Inflammatory macrophage treated with lipopolysaccharide for 4 hours (primary cell): ENCODE measurements at places on chromosomes 6 and 20.
A peak's percentile ranks its signal among the peaks of the same experiment; 100 is the strongest.

DNA sequence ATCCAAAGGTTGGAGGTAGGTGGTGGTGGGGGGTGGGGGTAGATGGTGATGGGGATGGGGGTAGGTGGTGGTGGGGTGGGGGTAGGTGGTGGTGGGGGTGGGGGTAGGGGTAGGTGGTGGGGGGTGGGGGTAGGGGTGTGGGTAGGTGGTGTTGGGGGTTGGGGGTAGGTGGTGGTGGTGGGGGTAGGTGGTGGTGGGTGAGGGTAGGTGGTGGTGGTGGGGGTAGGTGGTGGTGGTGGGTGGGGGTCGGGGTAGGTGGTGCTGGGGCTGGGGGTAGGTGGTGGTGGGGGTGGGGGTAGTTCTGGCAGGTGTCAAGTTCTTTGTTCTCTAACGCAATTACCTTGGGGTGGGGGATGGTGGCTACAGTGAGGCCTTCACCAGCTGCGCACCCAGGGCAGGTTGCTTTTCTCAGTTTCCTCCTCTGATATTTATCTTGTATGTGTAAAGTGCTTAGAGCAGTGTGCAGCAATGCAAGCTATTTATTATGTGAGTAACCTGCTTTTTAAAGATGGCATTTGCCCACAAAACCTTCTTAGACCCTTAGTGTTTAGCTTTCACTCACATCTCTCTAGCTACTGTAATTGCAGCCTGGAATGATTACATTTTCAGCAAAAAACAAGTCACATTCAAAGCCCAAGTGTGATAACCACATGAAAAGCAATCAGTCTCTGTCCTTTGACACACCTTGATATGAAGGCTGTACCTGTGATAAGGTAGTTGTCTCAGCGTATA is 8.2 kb upstream of the CCDC167 start:
- DNase-seq = no peak

- no peak for DNase-seq
These were observed 125.1 kb upstream of the QKI start for GRCh38 chr6:163289447-163289846.

DNA sequence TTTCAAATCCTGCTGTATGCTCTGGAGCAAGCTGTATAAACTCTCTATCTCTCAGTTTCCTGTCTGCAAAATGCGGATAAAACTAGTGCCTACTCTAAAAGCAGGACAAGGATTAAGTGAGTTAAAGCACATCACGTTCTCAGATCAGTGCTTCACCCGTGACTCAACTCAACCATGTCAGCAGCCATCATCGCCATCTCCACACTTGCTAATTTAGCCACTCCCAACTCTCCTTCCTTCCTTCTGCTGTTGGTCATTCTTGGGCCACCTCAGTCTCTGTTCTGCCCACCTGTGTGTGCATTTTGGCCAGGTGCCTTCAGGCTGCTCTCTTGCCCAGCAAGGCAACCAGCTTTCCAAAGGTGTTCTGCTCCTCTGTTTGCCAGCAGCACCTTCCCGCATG is 260.0 kb upstream of the CDYL start:
- DNase-seq = no peak

DNA sequence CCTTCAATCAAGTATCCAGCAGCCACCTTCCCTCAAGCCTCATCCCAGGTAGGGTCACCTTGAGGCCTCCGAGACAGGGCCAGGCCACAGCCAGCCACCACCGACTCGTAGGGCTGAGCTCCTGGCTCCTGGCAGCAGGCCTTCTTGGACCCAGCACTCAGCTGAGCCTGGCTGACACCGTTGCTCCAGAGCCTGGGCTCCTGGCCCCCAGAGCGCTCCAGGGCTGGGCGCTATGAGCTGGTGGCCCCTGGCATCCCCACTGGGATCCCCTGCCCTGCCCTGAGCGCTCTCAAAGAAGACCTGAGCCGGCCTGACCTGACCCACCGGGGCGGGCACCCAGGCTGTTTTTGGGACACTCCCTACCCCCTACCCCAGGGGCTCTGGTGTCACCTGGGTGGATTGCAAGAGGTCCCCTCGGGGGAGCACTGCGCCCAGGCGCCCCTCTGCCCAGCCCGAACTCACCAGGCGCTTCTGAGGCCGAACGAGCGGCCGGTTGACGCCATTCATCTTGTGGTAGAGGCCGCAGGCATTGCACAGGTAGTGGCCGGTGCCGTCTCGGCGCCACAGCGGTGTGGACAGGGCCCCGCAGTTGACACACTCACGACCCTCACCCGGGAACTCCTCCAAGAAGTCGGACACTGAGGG is 2.7 kb downstream of the GATA5 start:
- DNase-seq = no peak

GRCh38 chr6:16718356-16718755 is 42.9 kb downstream of the ATXN1 start:
- DNase-seq = peak; percentile 50

- no peak for DNase-seq
These were observed 247.9 kb upstream of the BMP2 start for GRCh38 chr20:6519556-6519955.

- no peak for DNase-seq
These were observed 23.0 kb upstream of the FKBP5 start for GRCh38 chr6:35711731-35712130.

- DNase-seq = no peak
These were observed 27.1 kb downstream of the TOP1 start for GRCh38 chr20:41055679-41056078.

DNA sequence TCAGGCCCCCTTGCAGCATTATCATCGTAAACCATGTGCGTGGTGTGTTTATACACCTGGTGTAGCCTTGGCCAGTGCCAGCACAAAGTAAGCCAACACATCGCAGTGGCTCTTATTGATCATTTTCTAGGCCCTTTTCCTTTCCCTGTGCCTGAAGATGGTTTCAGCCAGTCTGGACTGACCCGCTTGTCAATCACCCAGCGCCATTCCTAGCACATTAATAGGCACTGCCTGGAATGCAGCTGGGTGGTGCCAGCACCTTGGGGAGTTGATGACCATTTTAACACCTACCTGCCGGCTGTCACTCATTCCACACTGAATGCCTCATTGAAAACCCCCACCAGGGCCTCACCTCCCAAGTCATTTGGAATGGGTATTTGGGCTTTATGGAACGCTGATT is 4.9 kb upstream of the UQCC2 start:
- DNase-seq = no peak

DNA sequence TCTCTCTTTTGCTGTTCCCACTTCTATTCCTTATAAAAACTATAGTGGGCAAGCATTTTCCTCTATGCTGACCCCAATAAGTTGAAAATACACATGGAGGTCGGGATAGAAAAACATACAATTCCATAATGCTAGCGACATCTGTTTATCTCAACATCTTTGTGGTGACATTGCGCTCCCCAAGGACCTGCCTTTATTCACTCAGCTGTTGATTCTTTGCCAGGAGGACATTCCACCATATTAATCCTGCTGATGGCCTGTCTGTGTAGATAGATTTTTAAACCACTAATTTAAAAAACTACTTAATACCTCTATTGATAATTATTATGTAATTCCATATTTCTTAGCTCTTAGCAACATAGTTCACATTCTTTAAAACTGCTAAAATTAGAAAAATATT is 555.3 kb upstream of the MAP3K7 start:
- no peak for DNase-seq

- DNase-seq = no peak
These were observed 35.2 kb downstream of the PLEKHG1 start for GRCh38 chr6:150634964-150635292.

DNA sequence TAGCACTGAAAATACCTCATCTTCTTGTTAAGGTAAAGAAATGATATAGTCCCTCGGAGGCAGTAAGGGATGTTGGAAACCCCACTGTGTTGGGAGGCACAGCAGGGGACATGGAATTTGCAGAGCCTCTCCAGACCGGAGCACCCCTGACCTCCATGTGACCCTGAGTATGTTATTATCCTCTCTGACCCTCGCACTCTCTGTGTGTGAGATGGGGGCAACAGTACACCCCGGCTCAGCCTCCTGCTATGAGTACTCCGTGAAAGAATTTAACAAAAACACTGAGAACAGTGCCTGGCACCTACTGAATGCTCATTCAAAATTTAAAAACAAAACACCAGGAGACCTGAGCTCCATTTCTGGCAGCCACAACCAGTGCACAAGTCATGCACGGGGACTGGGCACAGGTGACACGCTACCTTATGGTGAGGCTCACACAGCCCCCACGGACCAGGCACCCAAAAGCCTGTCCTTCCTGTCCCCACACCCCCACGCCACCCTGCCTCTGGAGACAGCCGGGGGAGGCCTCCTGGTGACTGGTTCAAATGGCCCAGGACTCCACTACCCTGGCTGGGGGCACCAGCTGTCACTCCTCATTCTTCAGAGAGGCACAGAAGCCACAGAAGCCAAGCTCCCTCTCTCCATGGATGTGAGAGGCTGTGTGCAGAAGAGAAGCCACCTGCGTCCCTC is 6.1 kb downstream of the NINL start:
- DNase-seq = no peak

DNA sequence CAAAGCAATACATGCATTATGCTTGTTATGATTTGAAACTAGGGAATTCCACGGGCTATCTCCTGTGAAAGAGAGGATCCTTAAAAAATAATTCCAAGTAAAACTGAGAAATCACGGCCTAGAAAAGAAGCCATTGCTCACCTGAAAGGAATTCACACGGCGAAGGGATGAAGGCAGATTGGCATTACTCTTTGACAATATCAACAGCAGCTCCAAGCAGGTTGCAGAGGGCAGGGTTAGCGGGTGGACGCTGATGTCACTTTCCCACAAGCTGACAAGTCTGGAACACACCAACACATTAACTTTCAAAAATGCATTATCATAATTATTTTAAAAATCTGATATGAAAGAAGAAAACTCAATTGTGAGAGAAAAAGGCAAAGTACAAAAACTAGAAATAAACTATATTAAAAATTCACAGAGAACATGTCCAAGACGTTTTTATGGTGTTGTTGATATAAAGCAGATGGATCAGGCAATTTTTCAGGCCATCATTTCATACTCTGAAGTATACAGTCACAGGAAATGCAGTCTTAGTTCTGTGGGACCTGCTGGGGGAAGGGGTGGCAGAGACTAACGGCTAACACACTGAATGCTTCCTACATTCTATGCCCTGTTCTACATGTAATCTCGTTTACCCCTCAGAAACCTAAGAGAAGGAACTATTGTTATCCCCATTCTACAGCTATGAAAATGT is 108.3 kb downstream of the UBE3D start:
- no peak for DNase-seq

- no peak for DNase-seq
These were observed 47.4 kb downstream of the SOD2 start for GRCh38 chr6:159645640-159646039.

- no peak for DNase-seq
These were observed 547.8 kb downstream of the TENT5A start for GRCh38 chr6:81204731-81205130.

DNA sequence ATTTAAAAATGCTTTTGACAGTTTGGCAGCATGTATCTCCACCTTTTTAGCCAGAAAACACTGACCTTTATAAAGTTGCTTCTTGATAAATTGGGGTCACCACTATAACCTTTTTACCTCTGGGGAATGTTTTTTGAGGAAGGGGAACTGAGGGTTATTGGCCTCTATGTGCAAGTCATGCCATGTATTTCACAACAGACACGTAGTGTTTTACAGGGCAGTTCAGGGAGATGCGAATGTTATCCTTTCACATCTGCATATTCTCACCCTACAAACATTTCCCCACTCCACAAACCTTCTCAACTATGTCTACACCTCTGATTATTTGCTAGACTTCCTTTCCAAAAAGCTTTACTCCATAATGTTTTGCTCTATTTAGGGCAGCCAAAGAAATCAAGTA is 17.0 kb upstream of the SLA2 start:
- peak; percentile 45 for DNase-seq

DNA sequence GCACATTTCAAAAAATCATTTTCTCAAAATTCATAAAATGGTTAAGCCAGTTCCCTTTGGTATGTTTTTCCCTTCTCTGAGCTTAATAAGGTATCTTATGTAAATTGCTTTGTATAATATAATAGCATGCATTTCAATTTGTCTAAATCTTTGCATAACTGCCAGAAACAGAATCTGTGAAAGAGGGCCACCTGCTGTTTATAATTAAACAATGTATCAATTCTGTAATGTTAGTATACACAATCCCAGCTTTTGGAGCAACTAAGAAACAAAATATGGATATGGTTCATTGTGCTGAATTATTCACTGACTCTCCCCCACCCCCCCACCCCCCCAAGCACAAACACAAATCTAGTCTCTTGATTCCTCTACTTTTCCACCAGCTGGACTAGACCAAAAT is 54.8 kb downstream of the GPX5 start:
- no peak for DNase-seq

GRCh38 chr6:105893741-105894140 is 192.4 kb upstream of the PRDM1 start:
- no peak for DNase-seq

- no peak for DNase-seq
These were observed 329.6 kb downstream of the GRIK2 start for GRCh38 chr6:101722991-101723579.

- DNase-seq = no peak
These were observed 402.0 kb downstream of the MAFB start for GRCh38 chr20:40286975-40287531.

DNA sequence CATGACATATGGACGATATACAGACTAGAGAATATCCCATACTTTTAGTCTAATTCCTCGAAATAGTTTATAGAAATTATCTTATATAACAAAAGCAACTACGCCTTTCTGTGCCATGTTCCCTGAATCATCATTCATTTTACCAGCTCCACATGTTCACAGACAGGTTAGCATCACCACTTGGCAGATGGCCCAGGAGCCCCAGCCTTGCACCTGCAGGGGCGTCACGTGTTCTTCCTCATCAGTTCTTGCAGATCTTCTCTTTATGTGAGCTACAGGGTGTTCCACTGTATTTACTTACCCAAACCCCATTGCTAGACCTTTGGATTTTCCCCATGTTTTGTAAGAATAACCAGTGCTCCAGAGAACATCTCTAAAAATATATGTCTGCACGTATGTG is 12.6 kb upstream of the BNIP5 start:
- no peak for DNase-seq

DNA sequence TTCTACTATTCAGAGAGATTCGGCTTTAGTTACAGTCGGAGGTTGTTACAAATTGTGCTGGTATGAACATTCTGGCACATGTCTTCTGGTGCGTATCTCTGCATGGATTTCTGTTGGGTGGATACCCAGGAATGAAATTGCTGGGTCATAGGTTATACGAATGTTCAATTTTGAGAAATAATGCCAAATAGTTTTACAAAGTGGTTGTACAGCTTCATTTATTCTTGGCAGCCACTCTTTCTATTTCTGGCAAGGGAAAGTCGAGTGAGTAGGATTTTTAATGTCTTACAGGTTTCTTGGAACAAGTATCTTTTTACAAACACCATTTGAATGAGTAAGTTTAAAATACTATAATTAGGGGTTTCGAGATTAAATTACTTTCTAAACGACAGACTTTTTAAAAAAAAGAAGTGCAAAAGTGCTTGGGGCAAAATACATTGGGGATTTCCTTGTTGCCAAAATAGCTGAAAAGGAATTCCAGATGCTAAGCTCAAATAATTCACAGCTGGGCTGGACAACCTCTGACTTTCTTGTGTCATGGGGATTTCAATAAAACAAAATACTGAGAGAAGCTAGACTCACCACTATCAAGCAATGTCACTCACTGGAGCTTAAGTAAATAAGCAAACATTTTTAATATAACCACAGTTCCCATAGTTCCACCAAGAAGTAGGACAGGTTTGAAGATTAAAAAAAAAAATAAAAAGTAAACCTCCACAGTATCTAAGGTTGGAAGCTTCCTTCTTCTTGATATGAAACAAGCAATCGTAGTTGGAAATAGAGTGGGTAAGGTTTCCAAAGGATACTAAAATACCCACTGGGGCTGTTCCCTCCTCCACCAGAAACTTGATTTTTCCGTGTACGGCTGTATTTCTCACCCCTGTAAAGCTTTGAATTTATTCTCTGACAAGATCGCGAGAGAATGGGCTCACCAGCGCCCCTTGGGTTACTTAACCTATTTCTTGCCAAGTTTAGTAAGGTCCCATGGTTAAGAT is 21.6 kb upstream of the GFOD1 start:
- DNase-seq = no peak
